Upper lobe of left lung (tissue), 6 donors: ENCODE measurements at places on chromosomes 3 and 15. TPM values are rescaled to one million over a fixed set of nuclear protein-coding genes. Genes with fewer than 3 reads are reported as not detected.

GRCh38 chr3:87390353-87390752 lies 114.0 kb upstream of the POU1F1 start:
- DNase-seq, result no peak
- H3K4me3 ChIP-seq, result no peak overlapping the region
- no peaks in the 10 kb centered on the region for H3K4me1 ChIP-seq
- H3K36me3 ChIP-seq, result no peaks in the 10 kb centered on the region

DNA sequence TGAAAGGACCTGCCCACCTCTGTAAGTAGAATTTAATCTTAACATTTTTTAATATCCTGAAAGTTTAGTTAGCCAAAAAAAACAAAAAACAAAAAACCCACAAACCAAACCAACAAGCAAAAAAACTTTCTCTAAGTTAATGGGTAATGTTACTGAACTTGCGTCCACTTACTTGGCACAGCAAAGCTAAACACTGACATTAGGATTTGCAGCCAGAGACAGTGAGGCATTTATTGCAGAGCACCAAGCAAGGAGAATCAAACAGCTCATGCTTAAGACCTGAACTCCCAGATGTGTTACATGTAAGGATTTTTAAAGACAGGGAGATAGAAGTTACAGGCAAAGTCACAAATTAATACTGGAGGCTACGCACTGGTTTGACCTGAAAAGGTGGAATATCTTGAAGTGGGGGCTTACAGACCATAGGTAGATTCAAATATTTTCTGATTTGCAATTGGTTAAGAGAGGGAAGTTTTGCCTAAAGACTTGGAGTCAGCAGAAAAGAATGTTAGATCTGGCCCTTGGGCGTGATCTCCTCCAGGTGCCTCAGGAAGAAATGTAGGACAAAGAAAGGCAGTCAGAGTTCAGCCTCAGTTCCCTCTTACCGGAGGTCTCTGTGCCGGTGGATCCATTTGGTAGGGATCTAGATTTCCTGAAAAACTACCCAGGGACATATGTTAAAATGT lies 205.0 kb downstream of the ADAMTSL3 start:
- no peak overlapping the region for H3K4me3 ChIP-seq
- DNase-seq, result no peak
- H3K27me3 ChIP-seq, result no peaks in the 10 kb centered on the region
- no peaks in the 10 kb centered on the region for H3K4me1 ChIP-seq

DNA sequence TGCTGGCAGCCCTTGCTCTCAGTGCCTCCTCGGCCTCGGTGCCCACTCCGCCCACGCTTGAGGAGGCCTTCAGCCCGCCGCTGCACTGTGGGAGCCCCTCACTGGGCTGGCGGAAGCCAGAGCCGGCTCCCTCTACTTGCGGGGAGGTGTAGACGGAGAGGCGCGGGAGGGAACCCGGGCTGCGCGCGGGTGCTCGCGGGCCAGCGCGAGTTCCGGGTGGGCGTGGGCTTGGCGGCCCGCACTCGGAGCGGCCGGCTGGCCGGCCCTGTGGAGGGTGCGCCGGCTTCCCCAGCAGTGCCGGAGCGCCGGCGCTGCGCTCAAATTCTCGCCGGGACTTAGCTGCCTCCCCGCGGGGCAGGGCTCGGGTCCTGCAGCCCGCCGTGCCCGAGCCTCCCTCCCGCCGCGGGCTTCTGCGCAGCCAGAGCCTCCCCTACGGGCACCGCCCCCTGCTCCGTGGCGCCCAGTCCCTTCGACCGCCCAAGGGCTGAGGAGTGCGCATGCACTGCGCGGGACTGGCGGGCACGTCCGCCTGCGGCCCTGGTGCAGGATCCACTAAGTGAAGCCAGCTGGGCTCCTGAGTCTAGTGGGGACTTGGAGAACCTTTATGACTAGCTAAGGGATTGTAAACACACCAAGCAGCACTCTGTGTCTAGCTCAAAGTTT lies 231.5 kb downstream of the EFHB start:
- H3K27ac ChIP-seq, result no peak overlapping the region
- no peaks in the 10 kb centered on the region for H3K27me3 ChIP-seq
- H3K4me3 ChIP-seq, result no peak overlapping the region
- no peaks in the 10 kb centered on the region for H3K36me3 ChIP-seq
- peak; percentile 79 for DNase-seq
- H3K4me1 ChIP-seq, result no peaks in the 10 kb centered on the region

- no peaks in the 10 kb centered on the region for H3K36me3 ChIP-seq
- H3K27ac ChIP-seq, result no peak overlapping the region
- H3K27me3 ChIP-seq, result no peaks in the 10 kb centered on the region
- H3K4me3 ChIP-seq, result no peak overlapping the region
- DNase-seq, result no peak
- H3K4me1 ChIP-seq, result no peaks in the 10 kb centered on the region
These were observed 23.2 kb downstream of the SCN11A start for GRCh38 chr3:39028546-39028945.

- no peaks in the 10 kb centered on the region for H3K36me3 ChIP-seq
- no peaks in the 10 kb centered on the region for H3K27me3 ChIP-seq
- no peak overlapping the region for H3K27ac ChIP-seq
- H3K4me3 ChIP-seq, result no peak overlapping the region
- no peak for DNase-seq
These were observed 66.9 kb downstream of the ASB7 start for GRCh38 chr15:100669260-100669659.

- no peak overlapping the region for H3K4me3 ChIP-seq
- no peak for DNase-seq
- no peaks in the 10 kb centered on the region for H3K27me3 ChIP-seq
- no peak overlapping the region for H3K27ac ChIP-seq
These were observed 72.0 kb downstream of the TFDP2 start for GRCh38 chr3:142077155-142077858.

DNA sequence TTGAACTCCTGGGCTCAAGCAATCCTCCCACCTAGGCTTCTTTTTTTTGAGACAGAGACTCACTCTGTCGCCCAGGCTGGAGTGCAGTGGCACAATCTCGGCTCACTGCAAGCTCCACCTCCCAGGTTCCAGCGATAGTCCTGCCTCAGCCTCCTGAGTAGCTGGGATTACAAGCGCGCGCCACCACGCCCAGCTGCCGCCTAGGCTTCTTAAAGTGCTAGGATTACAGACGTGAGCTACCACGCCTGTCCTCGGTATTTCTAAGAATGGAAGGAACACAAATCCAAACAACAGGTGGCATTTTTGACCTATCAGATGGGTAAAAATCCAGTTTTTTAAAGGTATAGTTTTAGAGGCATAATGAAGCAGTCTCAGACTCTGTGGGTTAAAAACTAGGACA lies 113.8 kb downstream of the ANP32A start:
- no peak overlapping the region for H3K4me3 ChIP-seq
- no peaks in the 10 kb centered on the region for H3K27me3 ChIP-seq
- DNase-seq, result no peak
- no peak overlapping the region for H3K27ac ChIP-seq
- no peaks in the 10 kb centered on the region for H3K36me3 ChIP-seq

- no peaks in the 10 kb centered on the region for H3K27me3 ChIP-seq
- H3K27ac ChIP-seq, result no peak overlapping the region
- H3K4me1 ChIP-seq, result peaks cover 15% of the 10 kb centered on the region
These were observed 92.6 kb downstream of the CHDH start for GRCh38 chr3:53753518-53754183.

DNA sequence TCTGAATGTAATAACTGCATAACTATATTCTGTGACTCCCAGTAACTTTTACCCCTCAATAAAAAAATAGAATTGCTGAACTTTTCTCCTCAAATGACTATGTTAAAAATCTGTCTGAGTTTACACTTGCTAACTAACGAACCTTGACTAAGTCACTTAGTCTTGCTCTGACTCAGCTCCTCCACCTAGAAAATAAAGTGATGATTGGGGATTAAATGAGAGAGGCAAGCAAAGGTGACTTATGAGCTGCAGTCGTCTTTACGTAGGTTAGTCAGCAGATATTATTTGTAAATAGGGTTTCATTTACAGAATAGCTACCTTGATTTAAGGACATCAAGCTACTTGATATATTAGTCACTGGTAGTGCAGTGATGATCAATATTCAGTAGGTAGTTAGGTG lies 476.9 kb downstream of the MECOM start:
- no peak overlapping the region for H3K4me3 ChIP-seq
- H3K36me3 ChIP-seq, result no peaks in the 10 kb centered on the region
- H3K4me1 ChIP-seq, result no peaks in the 10 kb centered on the region
- no peaks in the 10 kb centered on the region for H3K27me3 ChIP-seq
- no peak for DNase-seq

GRCh38 chr3:192229866-192230265 lies 497.5 kb downstream of the FGF12 start:
- no peak overlapping the region for H3K27ac ChIP-seq
- H3K4me1 ChIP-seq, result no peaks in the 10 kb centered on the region
- no peak for DNase-seq

- no peaks in the 10 kb centered on the region for H3K27me3 ChIP-seq
- H3K4me1 ChIP-seq, result no peaks in the 10 kb centered on the region
- H3K4me3 ChIP-seq, result no peak overlapping the region
These were observed 30.9 kb upstream of the RARB start for GRCh38 chr3:25397150-25397549.

GRCh38 chr3:15049584-15049983 lies 15.5 kb downstream of the MRPS25 start:
- H3K27ac ChIP-seq, result no peak overlapping the region
- peaks cover 56% of the 10 kb centered on the region for H3K36me3 ChIP-seq
- no peak for DNase-seq
- no peaks in the 10 kb centered on the region for H3K4me1 ChIP-seq

GRCh38 chr15:25705433-25706115 lies 157.6 kb downstream of the ATP10A start:
- no peaks in the 10 kb centered on the region for H3K36me3 ChIP-seq
- H3K27me3 ChIP-seq, result no peaks in the 10 kb centered on the region
- H3K27ac ChIP-seq, result no peak overlapping the region
- no peak for DNase-seq

GRCh38 chr15:36769098-36769497 lies 189.7 kb downstream of the CDIN1 start:
- no peak for DNase-seq
- H3K27me3 ChIP-seq, result no peaks in the 10 kb centered on the region
- no peak overlapping the region for H3K4me3 ChIP-seq
- no peaks in the 10 kb centered on the region for H3K36me3 ChIP-seq
- no peaks in the 10 kb centered on the region for H3K4me1 ChIP-seq

DNA sequence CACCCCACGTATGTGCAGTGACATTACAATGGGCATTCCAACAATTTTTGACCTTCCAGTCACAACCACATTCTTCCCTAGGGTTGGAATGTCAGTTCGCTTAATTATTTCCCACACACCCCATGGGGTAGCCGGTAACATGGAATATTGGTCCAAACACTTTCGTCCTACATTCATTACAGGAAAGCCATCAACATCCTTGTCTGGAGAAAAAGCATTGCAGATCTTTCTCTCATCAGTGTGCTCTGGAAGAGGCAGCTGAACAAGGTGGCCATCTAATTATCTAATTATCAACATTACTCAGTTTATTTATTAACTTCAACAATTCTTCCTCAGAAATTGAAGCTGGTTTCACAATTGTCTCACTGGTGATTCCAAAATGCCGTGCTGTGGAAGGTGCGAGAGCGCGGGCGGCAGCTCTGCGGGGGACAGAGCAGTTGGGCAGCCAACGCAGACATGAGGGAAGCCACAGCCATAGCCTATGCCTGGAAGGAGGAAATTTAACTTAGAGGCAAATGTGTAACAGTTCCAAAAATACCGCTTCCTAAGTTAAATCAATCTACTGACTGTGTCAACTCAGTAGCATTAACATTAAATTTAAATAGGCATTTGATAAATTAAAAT lies 1158.9 kb upstream of the EPHA6 start:
- no peak overlapping the region for H3K27ac ChIP-seq
- H3K4me3 ChIP-seq, result no peak overlapping the region
- no peaks in the 10 kb centered on the region for H3K36me3 ChIP-seq
- H3K4me1 ChIP-seq, result no peaks in the 10 kb centered on the region

DNA sequence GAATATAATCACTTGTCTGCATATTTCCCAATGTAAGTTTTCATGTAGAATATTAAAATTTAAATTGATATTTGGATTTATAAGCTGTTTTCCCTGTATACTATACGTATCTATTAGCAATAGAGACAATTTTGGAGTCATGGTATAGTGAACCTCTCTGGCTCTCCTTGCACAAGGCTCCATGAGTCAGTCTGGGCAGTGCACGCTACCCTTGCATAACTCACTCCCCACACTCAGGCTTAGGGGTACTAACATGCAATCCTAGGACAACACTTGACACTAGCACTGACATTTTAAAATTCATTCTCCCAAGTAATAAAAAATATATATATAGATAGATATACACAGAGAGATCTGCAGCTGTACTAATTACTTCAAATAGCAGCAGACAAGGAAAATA lies 39.2 kb downstream of the SLC24A1 start:
- H3K36me3 ChIP-seq, result peaks cover 46% of the 10 kb centered on the region
- H3K27me3 ChIP-seq, result no peaks in the 10 kb centered on the region
- no peak overlapping the region for H3K4me3 ChIP-seq
- DNase-seq, result no peak

DNA sequence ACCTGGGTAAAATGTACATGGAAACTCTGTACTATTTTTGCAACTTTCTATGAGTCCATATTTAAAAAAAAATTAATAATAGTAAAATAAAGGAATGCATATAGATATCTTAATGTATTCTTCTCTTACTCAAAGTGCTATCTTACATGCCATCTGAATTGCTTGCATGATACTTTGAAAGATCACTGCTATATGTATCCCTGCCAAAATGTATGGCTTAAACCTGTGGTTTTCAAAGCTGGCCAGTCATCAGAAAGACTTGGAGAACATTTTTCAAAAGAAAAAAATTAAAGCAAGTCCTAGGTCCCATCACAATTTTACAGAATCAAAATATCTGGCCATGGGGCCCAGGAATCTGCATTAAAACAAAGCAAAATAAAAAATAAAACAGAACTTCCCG lies 262.1 kb downstream of the LPP start:
- H3K4me3 ChIP-seq, result no peak overlapping the region
- no peak overlapping the region for H3K27ac ChIP-seq
- no peaks in the 10 kb centered on the region for H3K36me3 ChIP-seq
- no peaks in the 10 kb centered on the region for H3K27me3 ChIP-seq

GRCh38 chr3:77134769-77135168 lies 94.9 kb downstream of the ROBO2 start:
- H3K27ac ChIP-seq, result no peak overlapping the region
- no peaks in the 10 kb centered on the region for H3K4me1 ChIP-seq
- DNase-seq, result peak; percentile 33
- H3K36me3 ChIP-seq, result no peaks in the 10 kb centered on the region
- no peaks in the 10 kb centered on the region for H3K27me3 ChIP-seq

GRCh38 chr15:73777741-73778140 lies 24.6 kb upstream of the INSYN1 start:
- no peak for DNase-seq
- no peaks in the 10 kb centered on the region for H3K4me1 ChIP-seq
- no peak overlapping the region for H3K27ac ChIP-seq
- H3K36me3 ChIP-seq, result no peaks in the 10 kb centered on the region
- H3K27me3 ChIP-seq, result no peaks in the 10 kb centered on the region

GRCh38 chr3:44125882-44126281 lies 115.8 kb upstream of the TOPAZ1 start:
- no peak overlapping the region for H3K27ac ChIP-seq
- no peak for DNase-seq
- no peaks in the 10 kb centered on the region for H3K4me1 ChIP-seq

C3orf20 gene
- not detected for total RNA-seq

STRIT1 gene
- total RNA-seq, result not detected

ARL6 gene
- total RNA-seq, result 7.7 TPM

KBTBD13 gene
- total RNA-seq, result not detected

SUSD5 gene
- 1.1 TPM for total RNA-seq

PARP15 gene
- total RNA-seq, result 12.2 TPM
